Left cardiac atrium (tissue), 4 donors: ENCODE measurements at places on chromosomes 1 and 21.
A peak's percentile ranks its signal among the peaks of the same experiment; 100 is the strongest.

DNA sequence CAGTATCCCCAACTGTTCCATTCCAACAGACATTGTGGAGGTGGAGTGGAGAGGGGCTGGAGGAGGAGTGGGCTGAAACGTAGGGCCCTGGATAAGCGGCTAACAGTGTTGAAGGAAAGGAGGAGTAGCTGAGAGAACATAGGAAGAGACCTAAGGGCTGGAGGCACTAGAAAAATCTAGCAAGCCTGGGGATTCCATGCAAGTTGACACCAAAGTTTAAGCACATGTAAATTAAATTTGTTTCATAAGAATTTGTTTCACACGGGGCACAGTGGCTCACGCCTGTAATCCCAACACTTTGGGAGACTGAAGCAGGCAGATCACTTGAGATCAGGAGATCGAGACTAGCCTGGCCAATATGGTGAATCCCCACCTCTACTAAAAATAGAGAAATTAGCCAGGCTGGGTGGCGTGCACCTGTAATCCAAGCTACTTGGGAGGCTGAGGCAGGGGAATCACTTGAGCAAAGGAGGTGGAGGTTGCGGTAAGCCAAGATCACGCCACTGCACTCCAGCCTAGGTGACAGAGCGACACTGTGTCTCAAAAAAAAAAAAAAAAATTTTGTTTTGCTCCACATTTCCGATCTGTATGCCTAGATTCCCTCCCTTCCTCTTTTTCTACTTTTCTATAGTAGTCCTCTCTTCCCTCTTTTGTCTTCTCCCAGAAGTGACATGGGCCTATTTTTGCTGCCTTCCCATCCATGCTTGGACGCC, 530 bp upstream of the CD244 start:
- no peak for DNase-seq

GRCh38 chr1:54837002-54837853, 36.1 kb upstream of the TTC22 start:
- DNase-seq, result no peak

- peak; percentile 33 for DNase-seq
Observed at GRCh38 chr1:112508278-112509004, at the start of gene WNT2B. TSS of gene WNT2B (plus strand) at chr1:112508965. CDS start at chr1:112509263, 298 bp downstream.

GRCh38 chr1:225613006-225613405, 39.9 kb downstream of the ENAH start:
- DNase-seq, result no peak

GRCh38 chr1:25914074-25914995, 8.1 kb upstream of the STMN1 start:
- no peak for DNase-seq

DNA sequence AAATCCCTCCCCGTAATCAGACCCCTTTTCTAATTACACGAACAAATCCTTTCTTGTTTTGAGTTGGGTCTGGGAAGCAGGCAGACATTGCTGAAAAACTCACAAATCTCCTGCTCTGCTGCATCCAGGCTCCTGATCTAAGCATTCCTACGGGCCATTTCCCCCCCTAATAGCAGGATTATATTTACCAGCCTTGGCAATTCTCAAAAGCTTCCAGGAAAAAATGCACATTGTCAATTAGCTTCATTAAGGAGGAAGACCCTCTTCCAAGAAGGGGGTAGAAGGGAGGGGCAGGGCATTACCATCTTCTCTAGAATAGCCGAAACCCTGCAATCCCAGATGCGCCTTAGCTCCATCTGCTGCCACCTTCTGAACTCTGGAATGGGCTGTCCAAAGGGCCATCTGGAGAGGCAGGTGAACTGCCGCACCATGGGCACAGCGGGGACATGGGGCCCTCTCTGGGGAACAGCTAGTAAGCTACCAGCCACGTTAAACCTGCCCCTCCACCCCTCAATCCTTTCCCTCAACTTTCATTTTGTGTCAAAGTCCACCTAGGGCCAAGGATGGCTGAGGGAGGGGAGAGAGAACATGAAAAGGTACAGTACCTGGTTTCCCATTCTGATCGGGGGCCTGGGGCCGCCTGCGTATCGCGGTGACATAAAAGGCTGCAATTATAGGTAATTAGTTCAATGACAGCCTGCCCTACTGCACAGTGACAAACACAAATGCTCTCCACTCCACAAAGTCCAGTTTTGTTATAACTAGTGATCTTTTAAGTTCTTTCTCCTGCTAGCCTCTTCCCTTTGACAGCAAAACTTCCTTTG, 56.8 kb downstream of the MRPL37 start:
- DNase-seq, result no peak

GRCh38 chr1:208251015-208251414, 6.8 kb upstream of the PLXNA2 start:
- no peak for DNase-seq

GRCh38 chr1:1898246-1898933, 7.5 kb upstream of the GNB1 start:
- no peak for DNase-seq

GRCh38 chr1:27970401-27970800, 10.6 kb downstream of the XKR8 start:
- no peak for DNase-seq

DNA sequence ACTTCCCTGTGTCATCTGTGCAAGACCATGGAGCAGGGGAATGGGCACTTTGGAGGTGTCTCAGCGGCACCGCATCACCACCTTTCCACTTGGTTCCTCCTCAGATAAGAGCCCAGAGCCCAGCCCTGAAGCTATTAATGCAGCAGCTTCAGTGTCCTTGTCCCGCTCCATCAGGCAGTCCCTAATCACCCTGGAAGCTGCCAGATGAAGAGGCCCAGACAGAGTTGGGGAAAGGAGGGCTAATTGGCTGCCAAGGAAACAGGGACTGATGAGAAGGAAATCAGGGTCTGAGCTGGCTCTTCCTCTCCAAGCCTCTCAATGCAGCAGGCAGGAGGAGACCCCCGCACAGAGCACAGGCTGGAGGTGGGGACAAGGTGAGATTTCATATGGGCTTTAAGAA, 83.1 kb upstream of the KLHDC7A start:
- no peak for DNase-seq

- peak; percentile 80 for DNase-seq
Observed at GRCh38 chr1:206579747-206580437, 32.4 kb downstream of the EIF2D start.

GRCh38 chr1:227897704-227898438, 49.9 kb downstream of the WNT9A start:
- DNase-seq, result peak; percentile 3

- no peak for DNase-seq
Observed at GRCh38 chr1:165856606-165857005, 29.2 kb downstream of the UCK2 start.

GRCh38 chr1:64590316-64590715, 120.4 kb downstream of the CACHD1 start:
- DNase-seq, result no peak

GRCh38 chr1:114861384-114861783, 6.7 kb downstream of the SYCP1 start:
- no peak for DNase-seq

- DNase-seq, result no peak
Observed at GRCh38 chr1:68470388-68470970, 20.7 kb upstream of the RPE65 start.

DNA sequence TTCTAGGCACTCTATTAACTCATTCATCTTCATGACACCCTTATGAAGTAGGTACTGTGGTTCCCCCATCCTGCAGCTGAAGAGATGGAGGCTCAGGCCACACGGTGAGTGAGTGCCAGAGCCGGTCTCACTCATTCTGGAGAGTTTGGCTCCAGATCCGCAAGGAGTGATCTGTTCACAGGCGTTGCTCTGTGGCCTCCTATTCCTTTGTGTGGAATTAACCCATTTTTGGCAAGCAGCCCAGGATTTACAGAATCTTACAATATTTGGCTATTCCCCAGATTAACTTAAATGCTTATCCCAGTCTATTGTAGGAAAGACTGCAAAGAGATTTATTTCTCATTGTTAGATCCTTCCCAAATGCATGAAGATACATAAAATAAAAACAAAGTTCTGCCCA, 29.6 kb downstream of the KIAA0040 start:
- DNase-seq, result no peak

- DNase-seq, result peak; percentile 33
Observed at GRCh38 chr1:151511636-151512215, 539 bp downstream of the CGN start.

GRCh38 chr1:231855361-231855760, 228.8 kb downstream of the DISC1 start:
- DNase-seq, result no peak

DNA sequence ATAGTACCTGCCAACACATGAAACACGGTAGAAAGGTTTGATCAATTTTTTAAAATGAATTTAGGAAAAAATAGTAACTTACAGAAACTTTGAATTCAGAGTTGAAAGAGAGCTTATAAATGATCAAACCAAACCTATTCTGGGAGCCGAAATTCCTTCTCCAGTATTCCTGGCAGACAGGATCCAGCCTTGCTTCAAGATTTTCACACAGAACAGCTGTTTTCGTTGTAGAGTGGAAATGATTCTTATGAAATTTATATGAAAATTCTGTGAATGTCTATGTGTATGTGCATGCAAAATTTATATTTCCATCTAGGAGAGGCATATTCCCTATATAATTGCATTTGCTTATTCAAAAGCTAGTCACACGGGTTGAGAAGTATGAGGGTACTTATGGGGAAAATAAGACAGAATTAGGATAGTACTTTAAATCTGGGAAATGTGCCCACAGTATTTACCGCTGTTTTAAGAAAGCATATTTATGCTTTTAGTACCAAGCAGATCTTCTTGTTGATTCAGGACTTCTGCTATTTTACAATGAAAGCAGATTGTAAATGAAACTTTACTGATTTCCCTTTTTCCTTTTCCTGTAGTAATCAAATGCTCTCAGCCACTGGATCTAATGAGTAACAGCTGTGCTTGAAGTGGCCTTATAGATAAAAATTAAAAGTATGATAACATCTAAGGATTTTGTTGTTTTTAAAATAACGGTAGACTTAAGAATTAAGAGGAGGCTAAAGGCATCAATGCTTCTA, 30.4 kb downstream of the PRRX1 start:
- no peak for DNase-seq

GRCh38 chr1:62336995-62337705, 17.9 kb upstream of the KANK4 start:
- DNase-seq, result no peak

DNA sequence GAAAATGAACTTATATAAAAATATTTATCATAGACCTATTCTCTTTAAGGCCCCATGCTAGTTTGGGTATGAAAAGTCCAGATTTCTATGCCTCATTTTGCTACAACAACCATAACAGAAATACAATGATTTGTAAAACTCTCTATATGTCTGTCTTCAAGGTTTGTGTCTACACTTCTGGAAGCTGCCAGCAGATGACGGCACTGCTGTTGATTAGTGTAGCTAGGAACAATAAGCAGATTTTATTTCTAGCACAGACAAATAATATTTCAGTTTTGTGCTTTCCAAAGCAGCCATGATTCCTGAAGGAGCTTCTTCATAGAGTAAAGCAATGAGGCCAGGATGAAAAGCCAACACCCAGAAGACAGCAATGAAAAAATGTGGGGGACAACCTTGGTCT, 779.6 kb upstream of the ADGRL2 start:
- DNase-seq, result no peak

- no peak for DNase-seq
Observed at GRCh38 chr1:207414606-207415108, 39.5 kb upstream of the CR2 start.

DNA sequence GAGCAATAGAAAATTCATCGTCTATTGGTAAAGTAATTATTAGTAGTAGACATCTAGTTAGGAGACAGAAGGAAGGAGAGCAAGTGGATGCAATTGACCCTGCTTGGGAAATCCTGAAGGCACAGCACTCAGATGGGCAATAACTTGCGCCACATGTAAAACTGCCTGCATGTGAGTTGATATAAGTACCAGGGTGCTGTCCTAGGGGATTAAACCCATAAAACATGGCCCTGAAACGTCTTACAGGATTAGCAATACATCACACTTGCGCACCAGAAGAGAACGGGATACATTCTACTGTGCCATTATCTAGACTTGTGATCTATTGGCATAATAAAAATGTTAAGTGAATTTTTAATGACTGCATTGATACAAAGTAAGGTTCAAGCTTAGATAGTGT, 277.5 kb upstream of the LYPLAL1 start:
- DNase-seq, result no peak

DNA sequence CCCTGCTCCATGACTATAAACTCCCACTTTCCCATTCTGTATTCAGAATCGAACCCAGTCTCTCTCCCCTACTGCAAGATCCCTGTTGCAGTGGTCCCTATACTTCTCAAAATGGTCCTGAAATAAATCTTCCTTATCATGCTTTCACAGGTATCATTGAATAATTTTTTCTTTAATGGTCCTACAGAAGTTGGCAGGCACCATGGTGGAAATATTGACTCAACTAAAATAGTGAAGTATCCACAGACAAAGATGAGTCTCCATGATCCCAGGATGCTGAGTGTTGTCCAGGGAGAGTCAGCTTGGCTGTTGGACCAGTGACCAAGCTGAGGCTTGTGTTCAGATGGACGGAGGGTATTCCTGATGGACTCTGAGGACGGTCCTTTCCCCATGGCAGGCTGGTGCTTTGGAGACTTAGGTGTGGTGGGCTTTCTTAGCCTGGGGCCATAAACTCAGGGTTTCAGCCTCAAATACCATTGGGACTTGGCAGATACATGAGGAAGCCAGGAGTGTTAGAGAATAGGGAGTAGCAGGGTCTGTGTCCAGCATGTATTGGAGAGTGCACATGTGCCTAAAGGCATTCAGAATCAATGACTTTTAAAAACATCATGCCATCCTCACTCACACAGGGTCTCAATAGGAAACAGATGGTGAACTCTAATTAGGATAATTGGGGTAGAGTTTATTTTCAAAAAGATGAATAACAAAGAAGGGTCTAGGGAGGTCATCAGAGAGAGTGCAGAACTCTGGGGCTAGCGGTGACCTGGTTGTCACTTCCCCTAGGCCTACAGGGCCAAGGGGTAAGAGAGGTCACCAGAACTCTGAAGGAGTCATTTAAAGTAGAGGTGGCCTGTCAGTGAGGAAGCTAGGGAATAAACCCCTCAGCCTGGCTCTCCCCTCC, 19.8 kb downstream of the TINAGL1 start:
- no peak for DNase-seq

GRCh38 chr1:8818325-8818775, 910 bp upstream of the RERE start:
- peak; percentile 62 for DNase-seq

DNA sequence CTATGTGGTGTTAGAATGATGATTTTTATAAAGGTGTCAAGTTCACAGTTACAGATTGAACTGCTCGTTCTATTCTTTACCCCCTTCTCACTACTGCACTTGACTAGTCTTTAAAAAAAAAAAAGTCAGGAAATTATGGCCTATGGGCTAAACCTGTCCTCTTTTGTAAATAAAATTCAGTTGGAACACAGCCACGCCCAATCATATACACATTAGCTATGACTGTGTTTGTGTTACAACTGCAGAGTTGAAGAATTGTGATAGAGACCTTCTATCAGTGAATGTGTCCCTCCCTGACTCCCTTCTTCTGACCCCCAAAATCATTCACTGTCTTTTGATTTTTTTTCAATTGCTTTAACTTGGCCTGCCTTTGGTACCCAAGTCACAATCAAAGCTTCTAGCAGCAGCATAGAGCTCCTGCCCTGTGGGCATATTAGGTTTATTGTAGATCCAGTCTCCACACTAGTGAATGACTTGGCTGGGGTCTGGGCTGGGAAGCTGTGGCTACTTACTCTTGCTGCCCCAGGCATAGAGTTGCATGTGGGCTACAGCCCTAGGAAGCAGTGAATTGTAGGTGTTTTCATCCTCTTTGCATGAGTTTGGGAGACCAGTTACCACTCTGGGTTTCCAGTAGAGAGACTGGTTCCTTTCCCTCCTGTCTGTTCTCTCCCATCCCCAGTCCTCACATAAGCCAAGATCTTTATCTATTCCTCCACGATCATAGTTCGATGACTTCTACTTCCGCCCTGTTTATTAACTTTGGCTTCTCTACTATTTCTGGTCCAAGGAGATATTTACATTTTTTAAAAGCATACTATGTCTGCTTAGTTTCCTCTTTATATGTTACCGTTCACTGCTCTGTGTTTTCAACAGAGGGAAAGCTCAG, 249.9 kb downstream of the FMN2 start:
- DNase-seq, result no peak
